ENCODE measurements at places on chromosomes 7 and 10.

GRCh38 chr7:3042861-3043489 is 692 bp downstream of the CARD11 start:
- no peak for DNase-seq

DNA sequence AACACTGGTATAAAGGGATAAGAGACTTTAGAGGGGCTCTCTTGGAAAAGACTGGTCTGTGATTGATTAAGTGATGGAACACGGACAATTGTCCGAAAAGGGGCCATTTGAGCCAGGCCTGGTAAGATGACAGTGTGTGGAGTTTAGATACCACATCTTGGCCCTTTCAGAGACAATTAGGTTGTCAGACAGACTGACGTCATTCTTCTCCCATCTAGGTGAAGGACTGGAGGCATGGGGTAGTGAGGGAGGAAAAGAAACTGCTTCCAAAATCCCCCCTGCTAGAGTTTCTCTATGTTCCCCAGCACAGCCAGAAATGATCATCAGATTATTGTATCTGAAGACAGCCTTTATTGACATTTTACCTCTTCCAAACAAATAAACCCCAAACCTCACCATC is 84.8 kb upstream of the MYO3A start:
- DNase-seq = no peak

DNA sequence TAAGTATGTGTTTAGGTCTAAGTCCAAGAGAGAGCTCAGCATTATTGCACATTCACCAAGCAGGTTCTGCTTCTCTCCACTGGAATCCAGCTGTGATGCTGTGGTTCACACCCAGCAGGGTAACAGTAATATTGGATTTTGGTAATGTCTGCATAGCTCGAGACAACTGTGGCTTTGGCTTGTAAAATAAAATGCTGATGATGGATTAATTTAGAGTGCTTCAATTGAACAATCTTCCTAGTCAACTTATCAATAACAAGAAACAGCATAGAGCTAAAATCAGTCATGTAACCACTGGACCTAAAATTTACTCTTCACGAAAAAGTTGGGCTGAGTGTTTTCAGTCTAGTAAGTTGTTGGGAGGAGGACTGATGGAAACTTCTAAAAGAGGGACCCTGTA is 709.2 kb downstream of the TYW1 start:
- DNase-seq = no peak

GRCh38 chr7:86148501-86148900 is 495.2 kb upstream of the GRM3 start:
- DNase-seq = no peak

- no peak for DNase-seq
Observed at GRCh38 chr7:88203401-88203800, 16.4 kb downstream of the SRI start.

DNA sequence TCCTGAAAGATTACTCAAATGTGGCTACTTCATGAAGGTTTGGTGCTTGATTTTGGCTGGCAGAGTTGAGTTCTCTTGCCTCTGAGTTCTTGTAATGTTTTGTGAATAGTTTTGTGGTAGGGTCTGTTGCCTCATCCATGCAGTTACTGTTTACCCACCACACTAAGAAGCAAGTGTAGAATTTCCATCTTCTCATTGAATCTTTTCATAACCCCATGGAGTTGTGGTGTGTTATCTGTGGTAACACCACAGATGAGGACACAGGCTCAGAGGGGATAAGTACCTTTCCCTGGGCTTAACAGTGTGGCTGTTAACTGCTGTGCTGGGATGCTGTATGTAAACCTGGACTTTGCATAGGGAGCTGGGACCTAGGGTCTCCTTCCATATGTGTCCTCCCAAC is 186.3 kb downstream of the CAMK1D start:
- no peak for DNase-seq

DNA sequence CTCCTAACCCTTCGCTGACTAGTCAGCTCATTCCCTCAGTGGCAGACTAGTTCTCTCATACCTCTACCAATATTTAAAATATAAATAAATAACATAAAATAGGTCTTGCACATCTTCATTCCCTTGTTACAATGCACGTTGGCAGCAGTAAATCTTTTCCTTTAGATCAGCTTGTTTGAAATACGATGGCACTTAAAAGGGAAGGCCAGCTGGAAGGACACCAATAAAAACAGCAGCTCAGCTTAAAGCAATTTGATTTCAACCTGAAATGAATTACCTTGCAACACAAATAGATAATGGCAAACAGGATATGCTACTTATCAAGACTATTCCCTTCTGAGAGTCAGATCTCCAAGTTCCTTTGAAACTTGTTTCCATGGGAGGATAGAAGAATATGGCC is 321.8 kb downstream of the GFRA1 start:
- no peak for DNase-seq

- DNase-seq = peak; percentile 48
Observed at GRCh38 chr7:39212876-39213275, 235.2 kb downstream of the POU6F2 start.

DNA sequence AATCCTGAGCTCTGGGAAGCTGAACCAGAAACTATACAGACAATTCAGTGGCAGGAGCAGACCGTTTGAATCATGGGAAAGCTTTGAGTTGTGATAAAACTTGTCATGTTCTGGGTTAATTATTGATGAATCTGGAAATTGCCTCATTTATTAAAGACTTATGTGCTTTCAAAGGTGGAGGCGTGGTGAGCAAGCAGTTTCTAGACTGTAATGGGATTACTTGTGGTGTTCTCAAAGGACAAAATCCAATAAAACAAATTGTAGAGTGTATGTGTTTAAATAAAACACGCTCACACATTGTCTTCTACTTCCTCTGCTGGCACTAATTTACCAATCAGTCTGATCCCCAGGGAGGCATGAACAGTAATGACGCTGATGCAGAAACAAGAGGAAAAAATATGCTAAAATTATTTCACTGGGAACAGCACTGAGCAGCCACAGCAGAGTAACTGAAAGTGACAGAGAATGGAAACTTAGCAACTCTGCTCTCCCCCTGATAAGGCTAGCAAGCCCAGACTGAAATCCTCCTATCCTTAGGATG is 25.1 kb downstream of the PARD3 start:
- peak; percentile 43 for DNase-seq

- DNase-seq = peak; percentile 98
Observed at GRCh38 chr7:130363026-130363847, 17.1 kb upstream of the CPA1 start.

GRCh38 chr7:75967487-75967997 is 26.9 kb downstream of the TMEM120A start:
- DNase-seq = no peak

DNA sequence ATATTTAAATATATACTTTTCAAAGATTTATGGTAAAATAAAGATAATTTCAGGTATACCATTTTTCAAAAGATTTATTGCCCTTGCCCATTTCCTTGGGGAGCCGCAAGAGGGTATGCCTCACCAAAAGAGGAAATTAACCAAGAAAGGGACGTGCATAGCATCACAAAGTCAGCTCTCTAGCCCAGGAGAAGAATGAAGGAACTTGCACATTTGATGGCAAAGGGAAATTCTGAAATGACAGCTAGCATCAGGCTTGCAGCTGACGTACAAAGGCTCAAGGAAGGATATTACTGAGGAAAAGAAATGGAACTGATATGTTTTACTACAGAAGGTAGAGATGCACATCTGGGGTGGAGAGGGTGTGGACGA is 93.6 kb upstream of the RSU1 start:
- DNase-seq = peak; percentile 34

GRCh38 chr10:3858051-3858845 is 73.2 kb upstream of the KLF6 start:
- DNase-seq = no peak

DNA sequence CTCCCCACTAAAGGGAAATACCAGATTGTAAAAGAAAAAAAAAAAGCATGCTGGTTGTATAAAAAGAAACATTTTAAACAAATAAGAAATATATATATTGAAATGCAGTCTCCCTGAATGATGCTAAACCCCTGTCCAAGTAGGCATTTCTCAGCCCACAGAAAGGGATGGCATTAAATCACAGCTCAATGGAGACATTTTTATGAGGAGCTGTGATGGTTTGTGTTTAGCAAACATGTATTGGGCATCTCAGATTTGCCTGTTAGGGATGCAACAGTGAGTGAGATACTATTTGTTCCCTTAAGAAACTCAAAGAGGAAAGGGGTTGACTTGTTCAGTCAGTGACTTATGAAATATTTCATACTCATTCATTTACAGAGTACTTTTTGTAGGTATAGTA is 51.5 kb downstream of the KAT6B start:
- no peak for DNase-seq

DNA sequence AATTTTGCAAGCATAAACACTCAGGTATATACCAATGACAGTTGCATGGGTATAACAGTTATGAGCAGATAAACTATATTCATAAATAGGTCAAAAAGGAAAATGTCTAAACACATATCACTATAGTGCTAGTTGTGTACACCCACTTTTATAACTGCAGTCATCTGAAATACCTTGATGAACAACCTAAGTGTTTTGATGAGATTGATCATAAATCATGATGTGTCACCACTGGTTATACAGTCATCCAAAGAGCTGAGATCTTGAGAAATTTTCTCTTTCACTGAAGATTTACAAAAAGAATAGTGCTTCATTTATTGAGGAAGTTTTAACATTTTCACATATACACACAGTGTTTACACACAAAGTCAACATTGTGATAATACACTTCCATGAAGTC is 78.6 kb upstream of the SLC25A13 start:
- DNase-seq = no peak

DNA sequence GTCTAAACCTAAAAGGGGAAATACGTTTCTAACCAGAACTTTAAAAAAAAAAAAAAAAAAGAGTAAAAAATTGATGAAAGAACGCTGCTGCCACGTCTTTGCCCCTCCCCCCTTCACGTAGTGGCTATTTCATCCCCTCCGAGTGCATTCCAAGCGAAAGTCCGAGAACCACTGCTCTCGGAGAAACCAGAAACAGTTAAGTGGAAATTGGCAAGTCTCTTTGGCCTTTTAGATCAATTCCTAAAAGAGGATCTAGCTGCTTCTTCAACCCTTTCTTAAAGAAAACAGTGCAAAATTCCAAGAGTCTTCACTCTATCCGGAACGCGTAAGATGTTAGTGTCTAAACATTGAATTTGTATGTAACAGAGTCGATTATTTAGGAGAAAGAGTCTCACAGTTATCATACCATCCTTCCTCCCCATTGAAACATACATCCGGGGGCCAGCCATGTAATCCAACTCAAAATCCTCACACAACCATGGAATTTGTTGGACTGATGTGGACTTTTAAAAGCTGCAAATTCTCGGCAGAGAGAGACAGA is 1.1 kb downstream of the P4HA1 start:
- peak; percentile 85 for DNase-seq

- peak; percentile 59 for DNase-seq
Observed at GRCh38 chr7:100584683-100585510, 1.0 kb downstream of the LRCH4 start.

GRCh38 chr10:112532189-112532588 is 85.2 kb downstream of the VTI1A start:
- DNase-seq = no peak

DNA sequence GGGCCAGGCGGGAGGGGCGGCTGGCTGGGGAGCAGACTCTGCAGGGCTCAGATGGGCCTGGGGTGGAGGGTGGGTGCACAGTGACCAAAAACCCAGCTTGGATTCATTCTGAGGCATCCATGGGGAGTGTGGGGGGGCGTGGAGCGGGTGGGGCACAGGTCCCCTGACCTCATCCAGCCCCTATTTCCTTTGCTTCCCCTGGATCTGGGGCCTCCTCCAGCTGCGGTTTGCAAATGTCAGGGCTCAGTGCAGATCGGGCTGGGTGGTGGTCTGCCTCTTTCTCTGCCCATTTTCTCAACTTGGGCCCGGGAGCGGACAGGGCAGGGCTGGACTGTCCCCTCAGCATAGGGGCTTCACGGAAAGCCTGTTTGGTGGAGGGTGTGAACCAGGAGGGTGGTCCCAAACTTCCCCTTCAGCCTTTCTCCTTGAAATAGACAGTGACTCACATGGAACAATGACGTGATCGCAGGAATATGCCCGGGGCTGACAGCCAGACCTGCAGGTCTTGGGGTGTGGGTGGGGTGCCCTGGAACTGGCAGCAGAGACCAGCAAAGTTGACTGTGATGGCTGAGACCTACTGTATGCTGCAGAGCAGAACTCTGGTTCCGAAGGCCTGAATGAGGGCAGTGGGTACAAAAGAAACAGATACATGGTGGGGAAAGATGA is 72.9 kb upstream of the PODXL start:
- peak; percentile 69 for DNase-seq

- DNase-seq = peak; percentile 61
Observed at GRCh38 chr7:127819975-127820731, 168.2 kb downstream of the SND1 start.

- no peak for DNase-seq
Observed at GRCh38 chr7:29620556-29620930, 56.9 kb downstream of the PRR15 start.

DNA sequence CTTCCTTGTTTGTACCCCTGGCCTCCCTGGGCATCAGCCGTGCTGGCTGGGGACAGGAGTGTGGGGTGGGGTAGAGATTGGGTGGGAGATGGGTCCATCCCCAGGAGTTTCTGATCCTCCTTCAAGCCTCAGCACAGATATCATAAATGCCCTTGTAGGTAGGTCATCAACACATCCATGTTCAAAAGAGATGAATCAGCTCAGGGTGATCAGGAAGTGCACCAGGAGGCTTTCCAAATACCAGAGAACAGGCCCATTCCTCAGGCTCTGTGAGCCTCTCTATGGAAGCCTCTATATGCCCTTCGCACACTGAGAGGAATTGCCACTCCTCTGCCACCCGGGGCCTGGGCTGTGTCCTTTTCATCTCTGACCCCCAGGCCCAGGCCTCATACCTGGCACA is 31.9 kb upstream of the ADCYAP1R1 start:
- DNase-seq = peak; percentile 8

- DNase-seq = peak; percentile 86
Observed at GRCh38 chr7:136528329-136528728, 340.1 kb upstream of the CHRM2 start.

- no peak for DNase-seq
Observed at GRCh38 chr7:3069771-3070449, 26.2 kb upstream of the CARD11 start.

DNA sequence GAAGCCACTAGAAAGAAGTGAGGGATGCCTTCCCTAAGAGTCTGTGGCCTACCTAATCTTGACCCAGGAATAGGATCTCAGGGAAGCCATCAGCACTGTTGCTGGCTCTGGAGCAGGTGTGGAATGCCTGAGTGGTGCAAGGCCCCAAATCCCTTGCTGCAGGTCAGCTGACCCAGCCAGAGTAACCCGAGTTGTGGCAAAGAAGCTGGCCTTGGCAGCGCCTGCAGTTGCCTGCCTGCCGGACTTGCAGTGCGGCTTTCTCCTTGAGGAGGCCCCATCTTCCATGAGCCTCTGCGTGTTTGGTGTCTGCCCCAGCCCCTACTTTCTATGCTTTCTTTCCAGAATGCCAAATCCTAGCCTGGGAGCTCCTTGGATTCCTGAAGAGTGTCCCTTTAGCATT is 5.8 kb downstream of the KIAA1217 start:
- DNase-seq = no peak

- DNase-seq = peak; percentile 99
Observed at GRCh38 chr7:1536743-1537534, 6.4 kb downstream of the MAFK start.

DNA sequence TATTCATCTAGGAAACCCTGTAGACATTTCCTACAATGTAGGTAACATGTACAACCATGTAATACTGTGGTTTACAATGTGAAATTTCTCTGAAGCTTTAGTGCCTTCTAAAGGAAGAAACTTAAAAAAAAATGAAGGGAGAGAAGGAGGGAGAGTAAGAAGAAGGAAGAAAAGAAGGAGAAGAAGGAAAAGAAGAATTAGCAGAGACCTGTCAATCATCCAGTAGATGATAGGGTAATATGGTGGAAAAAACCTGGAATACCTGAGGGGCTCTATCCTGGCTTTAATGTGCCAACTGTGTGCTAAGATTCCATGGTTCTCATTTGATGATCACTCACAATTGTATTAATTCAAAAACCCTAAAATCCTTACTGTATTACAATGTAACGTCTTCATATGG is 2.6 kb upstream of the LRRN3 start:
- DNase-seq = no peak

Data from fibroblast of skin of right quadriceps (primary cell).